ENCODE measurements at places on chromosomes 1 and 21.

- no peak overlapping the region for H3K27ac ChIP-seq
- H3K4me3 ChIP-seq, result no peak overlapping the region
- peaks cover 15% of the 10 kb centered on the region for H3K4me1 ChIP-seq
- no peak for DNase-seq
- no peaks in the 10 kb centered on the region for H3K36me3 ChIP-seq
These were observed 31.2 kb downstream of the VAV3 start for GRCh38 chr1:107933736-107934135.

DNA sequence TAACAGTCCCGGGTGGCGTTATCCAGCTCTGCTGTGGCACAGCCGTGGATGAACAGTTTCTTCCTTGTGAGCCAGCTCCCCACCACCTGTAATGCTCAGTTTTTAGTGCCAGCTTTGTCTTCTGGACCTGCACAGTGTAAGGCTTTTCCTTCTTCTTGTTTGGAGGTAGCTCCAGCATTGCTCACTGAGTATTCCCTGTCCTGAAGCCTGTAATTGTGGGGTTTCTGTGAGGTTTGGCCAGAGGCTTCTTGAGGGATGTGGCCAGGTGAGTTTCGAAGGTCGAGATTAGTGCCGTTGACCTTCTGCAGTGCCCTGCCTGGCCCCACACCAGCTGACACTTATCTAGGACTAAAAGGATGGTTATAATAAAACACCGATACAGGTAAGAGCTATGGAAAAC, 75.0 kb downstream of the PBX1 start:
- no peak for DNase-seq
- H3K27me3 ChIP-seq, result no peaks in the 10 kb centered on the region
- H3K27ac ChIP-seq, result no peak overlapping the region

DNA sequence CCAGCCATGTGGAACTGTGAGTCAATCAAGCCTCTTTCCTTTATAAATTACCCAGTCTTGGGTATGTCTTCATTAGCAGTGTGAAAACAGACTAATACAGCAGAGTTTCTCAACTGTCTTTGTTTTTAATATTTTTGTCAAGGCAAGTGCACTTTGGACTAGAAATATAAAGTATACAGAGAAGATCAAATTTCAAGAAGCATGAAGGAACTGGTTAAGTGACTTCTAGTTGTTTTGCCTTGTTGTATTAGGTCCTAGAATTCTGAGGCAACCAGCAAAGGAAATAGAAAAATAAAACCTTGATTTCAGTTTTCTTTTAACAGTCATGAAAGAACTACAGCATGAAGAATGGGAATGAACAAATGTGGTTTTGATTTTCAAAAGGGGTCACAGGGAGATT, 131.1 kb upstream of the PTGFR start:
- DNase-seq, result no peak
- no peak overlapping the region for H3K27ac ChIP-seq
- H3K36me3 ChIP-seq, result no peaks in the 10 kb centered on the region

- no peaks in the 10 kb centered on the region for H3K27me3 ChIP-seq
- peaks cover 22% of the 10 kb centered on the region for H3K4me1 ChIP-seq
- H3K4me3 ChIP-seq, result no peak overlapping the region
- no peak overlapping the region for H3K27ac ChIP-seq
These were observed 43.4 kb downstream of the TMEM51 start for GRCh38 chr1:15196807-15197530.

GRCh38 chr1:48207131-48207530, 15.4 kb upstream of the SLC5A9 start:
- H3K27me3 ChIP-seq, result no peaks in the 10 kb centered on the region
- no peak overlapping the region for H3K4me3 ChIP-seq
- no peak overlapping the region for H3K27ac ChIP-seq
- no peak for DNase-seq

DNA sequence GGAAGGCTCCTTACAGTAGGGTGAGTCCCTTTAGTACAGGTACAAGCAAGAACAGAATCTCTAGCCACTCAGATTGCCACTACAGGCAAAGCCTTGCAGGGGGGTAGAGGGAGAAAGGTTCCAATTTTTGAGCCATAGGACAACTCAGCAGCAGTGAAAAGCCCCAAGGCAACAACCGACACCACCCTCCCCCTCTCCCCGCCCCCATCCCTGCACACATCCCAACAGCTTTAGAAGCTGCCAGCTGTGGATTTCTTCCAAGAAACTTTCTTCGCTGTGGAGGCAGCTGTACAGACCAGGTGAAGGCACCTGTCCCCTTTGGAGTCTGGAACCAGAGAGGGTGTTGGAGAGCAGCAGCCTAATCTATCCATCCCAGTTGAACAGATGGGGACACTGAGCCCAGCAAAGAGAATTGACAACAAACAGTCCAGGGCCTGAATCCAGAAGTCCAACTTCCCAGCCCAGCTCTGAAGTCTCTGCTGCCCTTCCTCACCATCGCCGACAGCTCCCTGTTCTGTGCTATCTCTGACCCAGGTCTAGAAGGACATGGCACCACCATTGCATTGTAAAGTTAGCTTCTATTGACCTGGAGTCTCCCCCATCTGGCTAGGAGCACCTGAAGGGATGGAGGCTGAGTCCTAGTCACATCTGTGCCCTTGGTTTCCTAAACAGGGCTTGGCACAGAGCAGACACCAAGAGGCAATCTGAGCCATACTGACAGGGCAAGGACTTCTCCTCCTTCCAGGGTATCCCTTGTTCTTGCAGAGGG, 2.2 kb downstream of the TENT5B start:
- no peak for DNase-seq
- H3K27ac ChIP-seq, result peak overlapping the region; percentile 98
- H3K4me3 ChIP-seq, result peak overlapping the region; percentile 93

- peaks cover 68% of the 10 kb centered on the region for H3K36me3 ChIP-seq
- H3K4me1 ChIP-seq, result peaks cover 35% of the 10 kb centered on the region
- no peak for DNase-seq
- no peaks in the 10 kb centered on the region for H3K27me3 ChIP-seq
These were observed 49.5 kb downstream of the YARS1 start for GRCh38 chr1:32767641-32768040.

DNA sequence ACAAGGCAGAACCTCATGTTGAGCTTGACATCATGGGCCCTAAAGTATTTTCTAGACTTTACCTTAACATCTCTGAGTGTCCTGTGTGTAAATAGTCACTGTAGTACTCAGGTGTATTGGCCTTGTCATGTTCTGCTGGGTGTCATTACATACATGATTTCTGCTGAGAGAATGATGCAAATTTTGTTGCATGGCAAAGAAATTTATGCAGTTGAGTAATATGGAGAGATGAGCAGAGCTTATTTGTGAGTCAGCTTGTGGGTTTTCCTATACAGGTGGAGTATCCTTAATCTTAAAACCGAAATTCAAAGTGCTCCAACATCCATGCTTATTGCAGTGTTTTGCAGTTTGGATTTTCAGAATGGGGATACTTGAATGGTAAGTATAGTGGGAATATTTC, 36.6 kb downstream of the RGL1 start:
- DNase-seq, result no peak
- peaks cover 16% of the 10 kb centered on the region for H3K4me1 ChIP-seq
- H3K36me3 ChIP-seq, result no peaks in the 10 kb centered on the region
- no peak overlapping the region for H3K4me3 ChIP-seq

GRCh38 chr1:42056460-42056859, 96.8 kb upstream of the GUCA2B start:
- no peaks in the 10 kb centered on the region for H3K36me3 ChIP-seq
- DNase-seq, result no peak
- H3K4me1 ChIP-seq, result no peaks in the 10 kb centered on the region
- no peak overlapping the region for H3K27ac ChIP-seq
- H3K4me3 ChIP-seq, result no peak overlapping the region

DNA sequence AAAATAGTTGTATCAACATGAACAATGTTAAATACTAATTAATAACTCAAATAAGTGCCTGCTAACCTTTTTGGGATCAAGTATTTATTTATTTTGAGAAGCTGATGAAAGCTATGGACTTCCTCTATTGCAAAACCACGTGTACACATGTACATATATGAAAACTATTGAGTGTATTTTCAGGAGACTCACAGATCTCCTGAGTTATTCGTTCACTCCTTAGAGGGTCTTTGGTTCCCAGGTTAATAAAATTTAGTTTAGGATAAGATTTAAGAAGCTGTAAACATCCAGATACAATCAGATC, 130.5 kb downstream of the DISC1 start:
- no peaks in the 10 kb centered on the region for H3K36me3 ChIP-seq
- H3K4me3 ChIP-seq, result no peak overlapping the region
- no peak for DNase-seq
- H3K27ac ChIP-seq, result no peak overlapping the region
- no peaks in the 10 kb centered on the region for H3K4me1 ChIP-seq

- H3K4me1 ChIP-seq, result peaks cover 42% of the 10 kb centered on the region
- no peaks in the 10 kb centered on the region for H3K27me3 ChIP-seq
- DNase-seq, result peak; percentile 75
- H3K36me3 ChIP-seq, result peaks cover 17% of the 10 kb centered on the region
- H3K27ac ChIP-seq, result peak within 1 kb of the TSS; percentile 89
These were observed at the start of gene F11R for GRCh38 chr1:161020509-161021164. TSS of gene F11R (minus strand) at chr1:161021152. CDS start at chr1:161021073, 79 bp downstream.

DNA sequence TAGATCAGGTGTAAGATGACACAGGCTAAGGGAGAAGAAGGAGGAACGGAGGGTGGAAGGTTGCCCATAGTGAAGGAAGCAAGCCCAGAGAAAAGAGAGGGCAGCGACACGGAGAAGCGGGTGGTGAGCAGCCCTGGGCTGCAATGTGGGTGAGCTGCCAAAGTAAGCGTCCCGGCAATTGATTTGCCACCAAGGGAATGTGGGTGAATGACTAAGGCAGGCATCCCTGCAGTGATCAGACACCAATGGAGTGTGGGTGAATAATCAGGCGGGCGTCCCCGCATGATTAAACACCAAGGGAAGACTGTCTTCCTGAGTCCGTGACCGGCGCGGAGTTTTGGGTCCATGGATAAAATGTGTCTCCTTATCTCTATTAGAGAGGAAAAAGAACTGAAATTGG, 79.6 kb downstream of the UCHL5 start:
- H3K27me3 ChIP-seq, result no peaks in the 10 kb centered on the region
- no peak overlapping the region for H3K27ac ChIP-seq
- DNase-seq, result no peak
- H3K36me3 ChIP-seq, result no peaks in the 10 kb centered on the region

DNA sequence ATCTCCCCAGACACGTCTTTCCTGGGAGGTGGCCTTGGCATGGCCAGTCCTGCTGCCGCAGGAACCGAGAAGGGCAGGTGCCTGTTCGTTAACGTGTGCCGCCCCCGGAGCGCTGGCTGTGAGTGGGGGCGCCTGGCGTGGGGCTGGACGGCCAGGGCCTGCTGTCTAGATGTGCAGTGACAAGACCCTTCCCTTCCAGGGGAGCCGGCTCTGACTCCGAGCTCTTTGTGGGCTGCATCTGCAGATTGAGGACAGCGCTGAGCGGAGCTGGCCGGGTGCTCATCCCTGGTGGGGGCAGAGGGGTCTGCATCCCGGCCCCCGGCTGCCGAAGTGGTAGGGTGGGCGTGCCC, 13.0 kb downstream of the COL18A1 start:
- no peaks in the 10 kb centered on the region for H3K4me1 ChIP-seq
- no peaks in the 10 kb centered on the region for H3K27me3 ChIP-seq
- no peak for DNase-seq

DNA sequence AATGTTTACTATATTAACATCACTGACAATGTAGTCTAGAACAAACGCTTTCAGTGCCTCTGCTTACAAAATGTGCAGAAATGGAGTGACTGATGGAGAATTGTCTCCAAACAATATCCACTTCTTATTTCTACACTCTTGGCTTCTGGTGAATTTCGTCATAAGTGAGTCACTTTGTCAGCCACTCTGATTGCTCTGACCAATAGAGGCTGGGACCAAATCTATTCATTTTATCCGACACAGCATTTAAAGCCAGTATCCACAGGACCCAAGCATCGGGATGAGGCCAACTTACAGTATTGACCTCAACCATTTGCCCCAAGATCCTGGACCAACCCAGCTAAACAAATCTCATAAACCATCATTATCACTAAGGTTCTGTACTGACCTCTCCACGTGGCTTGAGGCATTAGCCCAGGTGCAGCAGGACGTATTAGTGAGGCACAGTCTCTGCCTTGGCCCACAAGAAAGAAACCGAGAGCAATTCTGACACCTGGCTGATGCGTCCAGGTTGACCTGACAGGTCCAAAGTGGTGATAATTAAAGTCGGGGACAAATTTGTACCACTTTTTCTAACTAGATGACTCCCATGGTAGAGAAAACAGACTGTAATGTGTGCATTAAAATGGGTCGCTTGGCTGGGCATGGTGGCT, 53.3 kb upstream of the ERO1B start:
- no peaks in the 10 kb centered on the region for H3K36me3 ChIP-seq
- no peak overlapping the region for H3K4me3 ChIP-seq
- DNase-seq, result no peak
- H3K4me1 ChIP-seq, result no peaks in the 10 kb centered on the region
- no peak overlapping the region for H3K27ac ChIP-seq

DNA sequence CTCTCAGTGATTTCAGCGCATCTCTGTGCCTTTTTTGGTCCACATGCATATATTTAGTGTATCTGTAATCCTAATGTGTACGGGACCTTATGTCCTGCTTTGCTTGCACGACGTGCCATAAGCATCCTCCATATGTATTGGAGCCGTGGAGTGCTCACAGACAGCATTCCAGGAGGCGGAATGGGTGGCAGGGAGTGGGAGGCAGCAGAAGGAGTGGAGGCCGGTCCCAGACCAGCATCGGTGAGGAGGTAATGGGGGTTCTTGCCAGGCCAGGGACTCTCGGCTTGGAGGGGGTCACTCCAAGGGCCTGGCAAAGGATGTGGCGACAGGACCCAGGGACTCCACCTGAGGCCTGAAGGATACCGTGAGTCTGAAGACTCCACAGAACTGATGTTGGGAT, 185.0 kb downstream of the CAMTA1 start:
- no peaks in the 10 kb centered on the region for H3K4me1 ChIP-seq
- no peak for DNase-seq
- H3K4me3 ChIP-seq, result no peak overlapping the region

GRCh38 chr1:172845371-172845770, 186.5 kb downstream of the FASLG start:
- H3K36me3 ChIP-seq, result no peaks in the 10 kb centered on the region
- no peak overlapping the region for H3K4me3 ChIP-seq
- no peak for DNase-seq

GRCh38 chr1:213376862-213377372, 325.9 kb downstream of the RPS6KC1 start:
- H3K36me3 ChIP-seq, result no peaks in the 10 kb centered on the region
- DNase-seq, result no peak
- no peaks in the 10 kb centered on the region for H3K4me1 ChIP-seq
- H3K27ac ChIP-seq, result no peak overlapping the region

DNA sequence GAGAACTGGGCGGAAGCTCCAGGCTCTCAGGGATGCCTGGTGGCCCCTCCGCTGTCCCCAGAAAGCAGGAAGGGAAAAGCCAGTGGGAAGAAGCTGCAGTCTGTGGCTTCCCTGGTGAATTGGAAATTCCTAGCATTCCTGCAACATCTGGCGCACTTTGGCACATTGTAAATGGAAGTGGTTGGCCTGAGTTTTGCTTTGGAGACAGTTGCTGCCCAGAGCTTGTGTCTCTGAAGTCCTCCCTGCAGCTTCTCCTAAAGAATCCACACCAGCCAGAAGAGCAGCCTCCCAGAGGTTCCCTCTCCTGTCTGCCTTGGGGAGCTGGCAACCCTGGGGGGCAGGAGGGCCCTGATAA, 48.2 kb downstream of the ARHGEF10L start:
- no peaks in the 10 kb centered on the region for H3K36me3 ChIP-seq
- peak overlapping the region; percentile 48 for H3K27ac ChIP-seq
- no peaks in the 10 kb centered on the region for H3K27me3 ChIP-seq
- H3K4me3 ChIP-seq, result no peak overlapping the region

- H3K36me3 ChIP-seq, result no peaks in the 10 kb centered on the region
- no peaks in the 10 kb centered on the region for H3K4me1 ChIP-seq
- H3K27ac ChIP-seq, result no peak overlapping the region
- peaks cover 16% of the 10 kb centered on the region for H3K27me3 ChIP-seq
- no peak for DNase-seq
- H3K4me3 ChIP-seq, result no peak overlapping the region
These were observed 215.1 kb downstream of the ST6GALNAC3 start for GRCh38 chr1:76289692-76290091.

All from RWPE2 (cell line).